NCI-H2081 (cell line): ENCODE measurements at places on chromosomes 12 and 14.
A peak's percentile ranks its signal among the peaks of the same experiment; 100 is the strongest.

- no peak for DNase-seq
These were observed 123.8 kb downstream of the DUSP6 start for GRCh38 chr12:89228491-89228890.

- peak; percentile 60 for DNase-seq
These were observed 1158.4 kb upstream of the TMEM132C start for GRCh38 chr12:127108360-127109215.

DNA sequence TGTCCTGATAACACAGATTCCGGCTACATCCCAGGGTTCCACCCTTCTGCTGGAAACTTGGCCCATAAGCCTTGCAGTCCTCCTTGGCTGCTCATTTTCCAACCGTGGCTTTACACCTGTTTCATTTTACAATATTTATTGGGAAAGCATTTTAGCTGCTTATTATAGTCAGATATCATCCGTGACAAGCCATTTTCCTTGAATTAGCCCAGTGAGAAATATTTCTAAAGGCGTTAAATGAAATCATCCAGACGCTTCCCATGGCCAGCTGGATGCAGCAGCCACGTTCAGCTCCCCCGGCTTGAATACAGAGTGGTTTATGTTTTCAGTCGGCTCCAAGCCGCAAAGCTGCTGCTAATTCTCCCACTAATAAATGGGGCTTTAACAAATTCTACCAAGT lies 245.0 kb upstream of the PELI2 start:
- no peak for DNase-seq

- no peak for DNase-seq
These were observed 1.8 kb downstream of the TMCC3 start for GRCh38 chr12:94648578-94648977.

- no peak for DNase-seq
These were observed 58.6 kb upstream of the PARP11 start for GRCh38 chr12:3931776-3932175.

GRCh38 chr12:42325326-42325652 lies 605 bp downstream of the ZCRB1 start:
- DNase-seq = no peak

GRCh38 chr12:32360956-32361355 lies 38.4 kb upstream of the FGD4 start:
- no peak for DNase-seq

DNA sequence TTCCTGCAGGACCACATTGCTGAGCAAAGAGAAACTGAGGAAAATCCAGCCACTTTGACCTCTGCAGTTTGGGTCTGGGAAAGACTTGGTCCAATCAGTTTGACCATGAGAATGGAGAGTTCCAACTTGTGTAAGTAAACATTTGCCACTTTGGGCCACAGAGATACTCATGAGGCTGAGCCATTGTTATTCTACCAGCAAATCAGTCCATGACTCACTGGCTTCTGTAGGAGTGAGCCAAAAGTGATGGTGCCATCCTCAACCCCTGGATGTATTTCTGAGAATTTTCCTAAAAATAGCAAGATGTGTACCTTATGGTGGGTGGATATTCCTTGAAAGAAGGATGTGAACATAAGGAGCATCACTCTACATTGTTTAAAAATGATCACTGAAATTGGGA lies 192.9 kb upstream of the OR4E1 start:
- DNase-seq = no peak

GRCh38 chr12:55797550-55797949 lies 20.0 kb downstream of the SARNP start:
- DNase-seq = no peak

- no peak for DNase-seq
These were observed 28.5 kb downstream of the OSBPL8 start for GRCh38 chr12:76531056-76531455.

GRCh38 chr14:54251356-54251755 lies 145.5 kb upstream of the CDKN3 start:
- DNase-seq = no peak

GRCh38 chr12:89501793-89502192 lies 22.8 kb downstream of the GALNT4 start:
- DNase-seq = no peak

GRCh38 chr12:32272465-32272864 lies 126.9 kb upstream of the FGD4 start:
- no peak for DNase-seq

DNA sequence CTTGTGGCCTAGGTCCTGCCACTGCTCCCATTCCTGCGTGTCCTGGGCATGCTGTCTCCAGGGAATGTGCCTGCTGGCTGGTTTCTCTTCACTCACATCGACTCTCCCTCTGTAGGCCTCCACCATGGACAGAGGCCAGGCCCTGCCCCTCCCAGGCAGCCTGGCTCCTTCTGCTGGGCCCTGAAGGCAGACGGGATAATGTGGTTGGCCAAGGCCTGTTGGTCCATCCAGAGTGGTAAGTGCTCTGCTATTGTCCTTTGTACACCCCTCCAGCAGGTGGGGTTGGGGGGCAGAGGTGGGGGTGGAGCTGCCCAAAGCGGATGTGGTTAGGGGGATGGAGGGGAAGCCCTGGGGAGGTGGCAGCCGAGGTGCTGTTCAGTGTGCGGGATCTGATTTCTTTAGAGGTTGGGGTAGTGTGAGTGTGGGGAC lies 9.5 kb upstream of the NR4A1 start:
- DNase-seq = peak; percentile 61

- no peak for DNase-seq
These were observed 17.8 kb upstream of the MEG3 start for GRCh38 chr14:100807979-100808734.

DNA sequence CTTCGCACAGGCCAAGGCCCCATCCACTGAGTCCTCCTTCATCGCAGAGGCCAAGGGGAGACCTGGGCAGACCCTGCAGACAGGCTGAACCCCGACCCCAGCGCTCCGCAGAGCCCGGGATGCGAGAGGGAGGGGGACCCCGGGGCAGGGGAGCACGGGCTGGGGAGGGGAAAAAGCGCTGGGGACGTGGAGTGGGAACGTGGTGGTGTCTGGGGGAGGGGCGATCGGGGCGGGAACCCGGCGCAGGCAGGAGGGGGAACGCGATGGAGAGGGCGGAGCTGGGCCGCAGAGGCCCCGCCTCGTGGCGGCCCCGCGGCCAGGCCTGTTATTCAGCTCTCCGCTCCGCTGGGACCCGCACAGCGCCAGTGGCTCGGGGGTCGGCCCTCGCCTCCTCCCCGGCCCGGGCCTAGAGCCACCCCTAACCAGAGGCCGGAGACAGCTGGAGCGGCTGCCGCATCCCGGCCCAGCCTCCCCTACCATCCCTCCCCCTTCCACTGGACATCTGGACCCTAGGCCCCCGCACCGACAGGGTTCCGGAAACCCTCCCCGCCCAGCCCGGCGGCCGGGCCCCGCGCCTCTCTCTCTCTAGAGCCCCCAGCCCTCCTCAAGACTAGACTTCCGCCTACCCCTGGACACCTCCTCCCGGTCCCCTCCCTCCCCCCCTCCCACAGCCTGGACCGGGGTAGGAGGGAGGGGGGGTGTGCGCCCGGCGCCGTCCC lies at the start of gene ARHGEF25:
Gene ARHGEF25, plus strand, starts transcription at position 328 of the 719 bp plus-strand sequence. CDS start 460 bp downstream, outside the sequence.
- DNase-seq = peak; percentile 39

- DNase-seq = no peak
These were observed 517.8 kb downstream of the AACS start for GRCh38 chr12:125583071-125583470.

DNA sequence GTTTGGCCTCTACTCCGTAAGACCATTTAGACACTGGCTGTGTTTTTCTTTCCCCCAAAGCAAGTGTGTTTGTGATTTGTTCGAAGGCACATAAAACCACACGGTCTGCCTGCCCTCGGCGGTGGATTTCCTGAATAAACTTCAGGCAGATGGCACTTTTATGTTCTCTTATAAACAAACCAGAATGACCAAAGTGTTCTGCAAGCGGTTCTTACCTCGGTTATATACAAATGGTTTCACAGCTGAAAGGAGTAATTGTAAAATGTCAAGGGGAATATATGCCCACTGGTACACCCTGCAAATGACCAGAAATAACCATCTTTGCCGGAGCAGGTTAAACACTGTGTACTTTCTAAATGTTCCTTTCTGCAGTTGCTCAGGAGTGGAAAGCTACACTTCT lies 1475.8 kb upstream of the TMEM132C start:
- no peak for DNase-seq

- no peak for DNase-seq
These were observed 259.0 kb upstream of the ALG10 start for GRCh38 chr12:33763331-33763730.

GRCh38 chr14:56854325-56854724 lies 44.0 kb upstream of the OTX2 start:
- peak; percentile 75 for DNase-seq

GRCh38 chr12:69580074-69580473 lies 5.2 kb upstream of the CCT2 start:
- no peak for DNase-seq

DNA sequence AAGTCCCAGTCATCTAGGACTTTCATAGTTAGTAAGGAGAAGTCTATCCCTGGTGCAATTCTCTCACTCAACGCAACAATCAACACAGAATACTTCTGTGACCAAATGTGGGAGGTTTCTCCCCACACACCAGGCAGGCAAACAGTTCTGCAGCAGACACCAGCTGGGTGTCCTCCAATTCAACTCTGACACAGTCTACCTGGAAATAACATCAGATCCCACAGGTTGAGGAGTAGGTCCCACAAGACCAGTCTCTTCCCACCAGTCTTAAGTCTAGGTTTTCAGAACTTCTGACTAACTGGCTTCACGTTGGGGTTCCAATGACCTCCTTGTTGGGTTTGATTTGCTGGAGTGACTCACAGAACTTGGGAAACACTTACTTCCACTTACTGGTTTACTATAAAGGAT lies 14.8 kb downstream of the ACOT6 start:
- DNase-seq = no peak

- no peak for DNase-seq
These were observed 2.5 kb downstream of the CAPS2 start for GRCh38 chr12:75327642-75328041.

DNA sequence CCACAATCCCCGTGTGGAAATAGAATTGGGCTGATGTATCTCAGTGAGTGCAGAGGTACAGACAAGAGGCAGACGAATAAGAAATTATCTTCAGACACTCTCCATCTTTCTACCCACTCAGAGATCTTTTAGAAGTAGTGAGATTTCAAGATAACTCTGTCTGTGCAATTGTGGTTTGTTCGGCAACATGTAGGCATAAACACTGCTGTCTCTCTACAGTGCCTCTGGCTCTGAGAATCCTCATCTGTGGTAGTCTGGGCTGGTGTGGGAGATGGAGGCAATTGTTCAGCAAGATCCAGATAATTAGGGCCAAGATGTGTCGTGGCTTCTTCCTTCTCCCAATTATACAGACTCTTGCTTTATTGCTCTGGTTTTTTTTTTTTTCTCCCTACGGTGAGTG lies 3.1 kb downstream of the HOXC13 start:
- no peak for DNase-seq

DNA sequence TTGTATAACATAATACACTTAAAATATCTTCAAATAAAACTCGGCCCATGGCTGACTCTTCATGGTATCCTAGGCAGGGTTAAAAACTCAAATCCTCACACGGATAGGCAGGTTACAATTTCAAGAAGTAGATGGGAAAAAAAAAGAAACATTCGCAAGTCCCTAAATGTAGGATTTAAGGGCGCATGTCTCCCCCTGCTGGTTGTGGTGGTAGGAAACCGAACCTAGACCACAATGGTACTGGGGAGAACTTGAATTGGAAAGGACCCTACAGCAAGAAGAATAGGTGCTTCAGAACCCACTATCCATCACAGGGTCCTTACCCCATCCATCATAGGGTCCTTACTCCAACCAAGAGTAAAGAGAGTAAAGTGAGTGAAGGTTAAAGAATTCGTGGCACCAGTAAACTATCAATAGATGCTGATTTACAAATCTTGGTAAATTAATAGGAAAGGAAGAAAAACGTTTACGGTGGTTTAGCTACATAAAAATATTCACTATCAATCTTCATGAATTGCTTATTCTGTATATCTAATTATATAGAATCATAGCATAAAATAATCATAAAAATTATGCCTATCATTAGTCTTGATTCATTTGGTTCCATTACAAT lies 3.3 kb upstream of the CIPC start:
- DNase-seq = peak; percentile 84

- no peak for DNase-seq
These were observed 127.5 kb upstream of the CCDC175 start for GRCh38 chr14:59704054-59704645.

DNA sequence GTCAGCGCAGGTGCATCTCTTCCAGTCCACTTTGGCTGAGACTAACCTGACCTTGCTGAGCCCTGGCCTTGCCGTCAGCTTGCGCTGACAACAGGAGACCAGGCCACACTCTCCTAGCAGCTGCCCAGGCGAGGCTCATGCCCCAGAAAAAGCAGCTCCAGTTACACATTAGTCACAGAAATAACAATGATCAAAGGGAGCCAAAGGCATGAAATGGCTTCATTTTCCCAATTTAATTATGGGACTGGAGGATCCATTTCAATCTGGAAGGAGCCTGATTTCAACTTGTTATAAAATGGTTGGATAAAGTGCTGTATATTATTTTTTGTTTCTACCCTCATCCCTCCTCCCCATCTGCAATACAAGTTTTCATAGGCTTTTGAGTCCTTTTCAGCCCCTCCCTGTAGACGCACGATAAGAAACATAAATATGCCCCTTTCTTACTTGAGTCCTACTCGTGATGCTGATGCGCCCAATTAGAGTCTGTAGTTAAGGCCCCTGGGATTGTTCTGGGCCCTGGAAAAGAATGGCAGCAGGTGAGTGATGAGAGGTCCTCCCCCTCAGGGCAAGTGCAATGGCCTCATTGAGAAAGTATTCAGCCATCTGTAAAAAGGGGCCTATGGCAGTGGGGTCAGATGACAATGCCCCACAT lies 376.0 kb downstream of the C12orf75 start:
- DNase-seq = no peak

DNA sequence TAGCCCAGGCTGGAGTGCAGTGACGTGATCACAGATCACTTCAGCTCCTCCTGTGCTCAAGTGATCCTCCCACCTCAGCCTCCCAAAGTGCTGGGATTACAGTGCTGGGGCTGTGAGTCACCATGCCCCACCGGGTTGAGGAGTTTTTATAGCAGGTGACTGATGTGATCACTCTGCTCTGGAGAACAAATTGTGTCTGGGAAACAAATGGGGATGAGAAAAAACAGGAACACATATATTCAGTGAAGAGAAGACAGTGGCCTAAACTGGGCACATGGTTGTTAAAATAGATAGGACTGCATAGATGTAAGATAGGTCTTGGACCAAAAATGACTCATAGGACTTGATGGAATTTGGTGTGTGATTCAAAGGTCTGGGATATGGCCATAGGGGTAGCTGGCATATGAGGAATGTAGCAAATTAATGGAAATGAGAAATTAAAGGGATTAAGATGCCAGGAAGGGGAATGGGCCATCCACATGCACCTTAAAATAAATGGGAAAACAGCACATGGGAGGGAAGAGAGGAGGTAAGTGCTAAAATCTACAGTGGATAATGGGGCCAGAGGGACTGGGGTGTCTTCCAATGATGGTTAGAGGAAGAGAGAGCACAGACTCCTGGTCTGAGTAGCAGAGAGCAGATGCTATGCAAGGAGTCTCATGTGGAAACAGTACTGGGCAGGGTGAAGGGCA lies 11.2 kb downstream of the BCAT1 start:
- no peak for DNase-seq

- no peak for DNase-seq
These were observed 1.6 kb downstream of the CMKLR1 start for GRCh38 chr12:108337235-108338223.

- no peak for DNase-seq
These were observed 28.5 kb downstream of the GPRC5A start for GRCh38 chr12:12919666-12920435.

GRCh38 chr12:20704860-20705259 lies 9.7 kb downstream of the SLCO1C1 start:
- no peak for DNase-seq
